Activated CD8-positive, alpha-beta T cell treated with anti-CD3 and anti-CD28 coated beads for 36 hours (primary cell): ENCODE measurements at places on chromosomes 5 and 9. TPM values are rescaled to one million over a fixed set of nuclear protein-coding genes. Genes with fewer than 3 reads are reported as not detected.

- H3K4me1 ChIP-seq: no peaks in the 10 kb centered on the region
- H3K27me3 ChIP-seq: no peaks in the 10 kb centered on the region
- no peak overlapping the region for H3K4me3 ChIP-seq
- H3K27ac ChIP-seq: no peak overlapping the region
- DNase-seq: no peak
These were observed 53.9 kb upstream of the TMEM171 start for GRCh38 chr5:73066466-73066865.

- no peaks in the 10 kb centered on the region for H3K27me3 ChIP-seq
- H3K36me3 ChIP-seq: no peaks in the 10 kb centered on the region
- H3K4me1 ChIP-seq: no peaks in the 10 kb centered on the region
- no peak for DNase-seq
These were observed 332.0 kb downstream of the TRIM32 start for GRCh38 chr9:117018966-117019617.

GRCh38 chr5:119016125-119016774 lies 27.9 kb upstream of the DTWD2 start:
- H3K4me3 ChIP-seq: no peak overlapping the region
- H3K27ac ChIP-seq: no peak overlapping the region
- DNase-seq: no peak

- H3K36me3 ChIP-seq: no peaks in the 10 kb centered on the region
- H3K27me3 ChIP-seq: no peaks in the 10 kb centered on the region
- no peak overlapping the region for H3K27ac ChIP-seq
- DNase-seq: no peak
- peaks cover 3% of the 10 kb centered on the region for H3K4me1 ChIP-seq
These were observed 56.2 kb upstream of the PSD2 start for GRCh38 chr5:139739150-139739974.

GRCh38 chr9:37953206-37953774 lies 49.4 kb upstream of the SLC25A51 start:
- peaks cover 5% of the 10 kb centered on the region for H3K36me3 ChIP-seq
- DNase-seq: no peak
- peaks cover 29% of the 10 kb centered on the region for H3K4me1 ChIP-seq

DNA sequence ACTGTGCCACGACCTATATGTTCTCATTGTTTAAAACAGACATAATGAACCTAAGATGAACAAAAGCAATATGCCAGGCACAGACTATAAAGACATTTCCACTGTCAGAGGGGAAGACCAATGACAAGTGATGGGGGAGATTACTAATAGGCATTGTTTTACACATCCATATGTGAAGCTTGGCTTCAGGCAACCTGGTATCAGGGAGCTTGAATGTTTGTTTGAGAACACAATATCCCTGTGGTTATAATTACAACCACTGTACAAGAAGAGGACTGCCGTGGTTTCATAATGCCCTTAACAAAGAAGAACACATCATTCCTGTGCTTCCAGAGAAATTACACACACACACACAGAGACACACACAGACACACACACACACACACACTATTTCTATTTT lies 385.7 kb downstream of the BNC2 start:
- no peaks in the 10 kb centered on the region for H3K27me3 ChIP-seq
- no peaks in the 10 kb centered on the region for H3K4me1 ChIP-seq
- no peak overlapping the region for H3K27ac ChIP-seq
- no peaks in the 10 kb centered on the region for H3K36me3 ChIP-seq

GRCh38 chr9:94082553-94082952 lies 1.7 kb upstream of the PTPDC1 start:
- H3K4me1 ChIP-seq: peaks cover 6% of the 10 kb centered on the region
- H3K27ac ChIP-seq: no peak overlapping the region
- no peak for DNase-seq
- no peaks in the 10 kb centered on the region for H3K27me3 ChIP-seq
- H3K4me3 ChIP-seq: no peak overlapping the region

- DNase-seq: no peak
- H3K4me1 ChIP-seq: no peaks in the 10 kb centered on the region
- H3K36me3 ChIP-seq: no peaks in the 10 kb centered on the region
- no peak overlapping the region for H3K4me3 ChIP-seq
- no peaks in the 10 kb centered on the region for H3K27me3 ChIP-seq
- H3K27ac ChIP-seq: no peak overlapping the region
These were observed 574.5 kb upstream of the ARRDC3 start for GRCh38 chr5:91957666-91958065.

GRCh38 chr9:122402403-122402871 lies 31.6 kb downstream of the PTGS1 start:
- H3K4me1 ChIP-seq: peaks cover 17% of the 10 kb centered on the region
- DNase-seq: peak; percentile 84
- H3K36me3 ChIP-seq: no peaks in the 10 kb centered on the region
- H3K27me3 ChIP-seq: peaks cover 23% of the 10 kb centered on the region
- H3K27ac ChIP-seq: peak overlapping the region; percentile 68

DNA sequence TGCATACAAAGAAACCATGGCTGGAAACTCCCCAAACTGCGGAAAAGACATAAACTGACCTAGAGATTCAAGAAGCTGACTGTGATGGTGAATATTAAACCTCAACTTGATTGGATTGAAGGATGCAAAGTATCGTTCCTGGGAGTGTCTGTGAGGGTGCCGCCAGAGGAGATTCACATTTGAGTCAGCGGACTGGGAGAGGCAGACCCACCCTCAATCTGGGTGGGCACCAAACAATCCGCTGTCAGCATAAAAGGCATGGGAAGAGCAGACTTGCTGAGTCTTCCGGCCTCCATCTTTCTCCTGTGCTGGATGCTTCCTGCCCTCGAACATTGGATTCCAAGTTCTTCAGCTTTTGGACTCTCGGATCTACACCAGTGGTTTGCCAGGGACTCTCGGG lies 24.8 kb upstream of the WDR5 start:
- H3K4me3 ChIP-seq: no peak overlapping the region
- H3K27me3 ChIP-seq: peaks cover 5% of the 10 kb centered on the region
- no peak for DNase-seq
- no peaks in the 10 kb centered on the region for H3K36me3 ChIP-seq

DNA sequence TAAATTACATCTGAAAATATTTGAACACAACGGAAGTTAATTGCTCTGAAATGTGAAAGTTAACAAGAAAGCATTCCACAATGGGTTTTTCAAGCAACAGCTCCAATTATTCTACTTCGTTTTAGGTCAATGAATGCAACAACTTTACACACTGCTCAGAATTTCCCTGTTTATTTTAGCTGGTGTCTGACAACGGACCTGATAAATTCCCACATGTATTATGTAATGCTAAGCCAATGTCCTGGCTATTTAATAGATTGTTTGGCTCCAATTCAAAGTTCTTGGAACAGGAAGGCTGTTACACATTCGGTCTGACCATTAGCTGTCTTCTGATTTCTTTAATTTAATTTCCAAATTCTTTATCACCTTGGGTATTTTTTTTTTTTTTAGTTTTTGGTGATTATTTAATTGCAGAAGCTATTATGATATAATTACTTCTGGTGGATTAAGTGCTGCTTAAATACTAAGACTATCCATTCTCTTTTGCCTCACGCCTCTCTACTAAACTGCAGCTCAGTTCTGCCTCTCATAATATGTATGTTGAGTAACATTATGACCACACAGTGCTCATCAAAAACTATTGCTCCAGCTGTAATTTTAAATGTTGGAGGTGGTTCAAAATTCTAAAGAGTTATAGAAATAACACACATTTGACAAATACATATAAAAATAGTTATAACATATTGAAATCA lies 57.9 kb downstream of the MEF2C start:
- DNase-seq: no peak
- no peak overlapping the region for H3K27ac ChIP-seq
- peaks cover 44% of the 10 kb centered on the region for H3K4me1 ChIP-seq
- H3K4me3 ChIP-seq: no peak overlapping the region
- H3K36me3 ChIP-seq: no peaks in the 10 kb centered on the region

DNA sequence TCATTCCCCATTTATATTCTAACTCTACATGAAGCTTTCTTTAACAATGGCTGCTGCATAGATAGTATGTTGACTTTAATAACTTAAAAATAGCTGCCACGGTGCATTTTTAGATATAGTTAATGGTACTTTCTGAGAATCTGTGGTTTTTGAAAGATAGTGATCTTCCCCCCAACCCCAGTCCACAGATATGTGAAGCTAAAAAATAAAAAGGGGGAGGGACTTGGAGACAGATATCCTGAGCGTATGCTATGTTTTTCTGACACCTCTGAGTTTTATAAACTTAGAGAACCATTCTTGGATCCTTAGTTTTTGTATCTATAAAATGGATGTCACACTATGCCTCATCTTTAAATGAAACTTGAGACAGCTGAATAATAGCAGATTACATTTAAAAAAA lies 120.5 kb downstream of the SNX18 start:
- H3K36me3 ChIP-seq: no peaks in the 10 kb centered on the region
- no peak for DNase-seq
- H3K4me1 ChIP-seq: peaks cover 13% of the 10 kb centered on the region
- no peaks in the 10 kb centered on the region for H3K27me3 ChIP-seq

GRCh38 chr5:171927345-171927941 lies 79.0 kb downstream of the FBXW11 start:
- peaks cover 63% of the 10 kb centered on the region for H3K4me1 ChIP-seq
- no peak for DNase-seq
- H3K27me3 ChIP-seq: no peaks in the 10 kb centered on the region
- peaks cover 25% of the 10 kb centered on the region for H3K36me3 ChIP-seq
- H3K4me3 ChIP-seq: no peak overlapping the region

DNA sequence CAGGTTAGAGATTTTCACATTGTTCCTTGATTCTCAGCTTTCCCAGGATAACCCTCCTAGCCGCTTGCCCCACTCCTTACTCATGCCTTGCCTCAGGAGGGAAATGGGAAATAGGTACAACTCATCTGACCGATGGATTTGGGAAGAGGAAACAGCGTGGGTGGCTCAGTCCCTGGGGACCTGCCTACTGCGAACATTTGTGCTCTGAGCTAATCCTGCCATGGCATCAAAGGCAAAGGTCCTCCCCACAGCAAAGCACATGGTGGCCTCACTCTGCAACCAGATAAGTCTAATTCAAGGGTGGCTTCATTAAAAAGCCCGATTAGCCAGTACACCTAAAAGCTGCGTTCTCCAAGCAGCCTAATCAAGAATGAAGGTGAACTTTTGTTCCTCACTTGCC lies 82.4 kb upstream of the ADRA1B start:
- H3K27ac ChIP-seq: no peak overlapping the region
- peaks cover 13% of the 10 kb centered on the region for H3K27me3 ChIP-seq
- no peak overlapping the region for H3K4me3 ChIP-seq
- DNase-seq: no peak

DNA sequence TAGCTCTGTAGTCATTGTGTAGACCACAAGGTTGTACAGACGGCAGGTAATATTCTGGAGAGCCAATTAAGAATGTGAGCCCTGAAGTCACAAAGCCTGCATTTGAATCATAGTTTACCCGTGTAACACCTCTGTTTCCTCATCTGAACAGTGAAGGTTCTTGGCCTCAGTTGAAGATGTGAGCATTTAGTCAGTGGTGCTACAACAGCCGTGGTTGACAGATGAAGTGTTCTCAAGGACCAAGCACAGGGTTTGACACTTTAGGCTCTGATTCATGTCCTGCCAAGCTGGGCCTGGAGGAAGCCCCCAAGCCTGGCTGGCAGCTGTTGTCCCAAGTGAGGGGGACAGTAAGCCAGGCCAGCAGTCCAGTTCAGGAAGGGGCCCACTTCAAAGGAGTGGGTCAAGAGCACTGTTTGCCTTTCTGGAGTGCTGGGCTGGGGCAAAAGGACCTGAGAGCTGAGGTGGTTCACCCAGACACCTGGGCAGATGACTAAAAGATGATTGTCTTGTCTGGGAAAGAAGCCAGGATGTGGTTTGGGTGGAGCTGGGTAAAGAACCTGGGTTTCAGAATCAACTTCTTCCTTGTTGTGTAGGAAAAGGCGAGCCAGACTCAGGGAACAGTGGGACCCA lies 20.7 kb downstream of the FAXDC2 start:
- H3K27ac ChIP-seq: peak overlapping the region; percentile 75
- H3K36me3 ChIP-seq: peaks cover 29% of the 10 kb centered on the region
- H3K27me3 ChIP-seq: no peaks in the 10 kb centered on the region
- H3K4me1 ChIP-seq: peaks cover 27% of the 10 kb centered on the region
- DNase-seq: peak; percentile 28
- H3K4me3 ChIP-seq: no peak overlapping the region

DNA sequence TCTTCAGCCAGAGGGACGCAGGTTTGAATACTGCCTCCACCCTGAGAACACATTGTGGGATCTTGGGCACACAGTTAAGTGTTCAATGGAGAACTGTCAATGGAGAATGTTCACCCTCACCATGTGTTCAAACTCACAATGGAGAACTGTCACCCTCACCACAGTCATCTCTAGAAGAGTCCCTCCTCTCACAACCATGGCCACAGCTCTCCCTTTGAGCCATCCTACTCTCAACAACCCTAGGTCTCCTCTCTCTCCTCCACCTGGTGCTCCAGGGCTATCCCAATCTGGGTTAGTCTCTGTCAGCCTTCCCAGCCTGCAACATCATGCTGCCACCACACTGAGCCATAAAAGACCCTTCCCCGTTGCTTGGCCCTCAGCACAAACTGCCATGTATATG lies 36.3 kb upstream of the HAND1 start:
- H3K27me3 ChIP-seq: peaks cover 35% of the 10 kb centered on the region
- H3K36me3 ChIP-seq: no peaks in the 10 kb centered on the region
- no peak for DNase-seq
- no peak overlapping the region for H3K4me3 ChIP-seq
- H3K27ac ChIP-seq: no peak overlapping the region
- peaks cover 14% of the 10 kb centered on the region for H3K4me1 ChIP-seq

- peaks cover 2% of the 10 kb centered on the region for H3K27me3 ChIP-seq
- H3K36me3 ChIP-seq: no peaks in the 10 kb centered on the region
- no peak overlapping the region for H3K4me3 ChIP-seq
- H3K27ac ChIP-seq: no peak overlapping the region
- DNase-seq: no peak
- H3K4me1 ChIP-seq: no peaks in the 10 kb centered on the region
These were observed 59.1 kb upstream of the ENTREP1 start for GRCh38 chr9:69265891-69266290.

- H3K27me3 ChIP-seq: no peaks in the 10 kb centered on the region
- H3K27ac ChIP-seq: no peak overlapping the region
- no peak overlapping the region for H3K4me3 ChIP-seq
- H3K36me3 ChIP-seq: peaks cover 43% of the 10 kb centered on the region
- H3K4me1 ChIP-seq: peaks cover 52% of the 10 kb centered on the region
These were observed 106.4 kb upstream of the DHFR start for GRCh38 chr5:80761176-80761575.

DNA sequence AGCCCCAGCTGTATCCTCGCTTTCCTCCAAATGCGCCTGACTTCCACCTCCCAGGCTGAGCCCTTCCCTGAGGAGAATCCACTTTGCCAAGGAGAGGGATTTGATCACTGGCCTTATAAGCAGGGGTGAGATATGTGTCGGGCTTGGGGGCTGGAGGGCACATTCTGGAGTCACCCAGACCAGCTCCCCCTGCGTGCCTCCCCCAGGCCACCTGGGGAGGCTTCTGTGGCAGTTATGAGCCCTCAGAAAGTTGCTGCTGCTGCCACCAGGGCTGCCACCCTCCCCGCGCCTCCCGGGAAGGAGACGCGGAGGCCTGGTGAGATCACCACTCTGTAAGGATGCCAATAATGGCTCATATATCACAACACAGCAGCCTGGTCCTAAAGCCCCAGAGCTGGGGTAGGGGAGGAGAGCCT lies 211.5 kb downstream of the PAPPA start:
- H3K27me3 ChIP-seq: no peaks in the 10 kb centered on the region
- no peaks in the 10 kb centered on the region for H3K4me1 ChIP-seq
- no peak overlapping the region for H3K27ac ChIP-seq

- H3K27ac ChIP-seq: no peak overlapping the region
- H3K4me1 ChIP-seq: peaks cover 5% of the 10 kb centered on the region
These were observed 6.4 kb upstream of the AGPAT2 start for GRCh38 chr9:136693490-136694162.

The CTNND2 gene
- not detected for total RNA-seq

The SEMA6A gene
- total RNA-seq: not detected

The HAND1 gene
- total RNA-seq: not detected

The SUSD3 gene
- 36.7 TPM for total RNA-seq
